Non-pigmented ciliary epithelial cell (primary cell): ENCODE measurements at places on chromosomes 1 and 21.
A peak's percentile ranks its signal among the peaks of the same experiment; 100 is the strongest.

DNA sequence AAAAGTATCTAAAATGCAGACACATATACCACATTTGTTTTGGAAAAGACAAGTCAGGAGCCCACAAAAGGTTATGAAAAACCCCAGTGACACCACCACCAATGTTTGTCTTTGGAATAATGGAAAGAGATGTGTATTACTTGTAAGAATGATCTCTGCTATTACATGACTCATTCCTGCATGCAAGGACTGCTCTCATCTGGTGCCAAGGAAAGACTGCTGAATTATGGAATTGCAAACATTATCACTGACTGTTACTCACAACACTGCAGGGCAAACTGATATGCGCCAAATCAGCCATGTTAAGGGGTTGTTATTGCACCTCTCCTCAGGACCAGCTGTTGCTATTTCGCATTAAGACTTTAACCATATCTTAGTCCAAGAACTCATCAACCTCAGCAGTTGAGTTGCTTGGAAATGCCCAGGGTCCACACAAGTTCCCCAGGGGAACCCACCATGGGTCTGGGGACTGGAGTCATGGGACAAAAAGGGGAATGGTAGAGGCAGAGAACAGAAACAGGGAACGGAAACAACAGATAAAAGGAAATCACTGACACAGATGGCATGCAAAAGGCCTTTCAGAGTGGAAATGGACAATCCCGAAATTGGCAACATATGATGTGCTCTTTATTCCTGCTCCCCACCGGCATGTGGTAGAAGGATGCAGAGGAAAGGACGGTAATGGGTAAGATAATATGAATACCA, 34.4 kb downstream of the CAPZB start:
- peak; percentile 91 for DNase-seq

- DNase-seq, result no peak
Measured at GRCh38 chr21:44379991-44380865, 26.8 kb downstream of the TRPM2 start.

- no peak for DNase-seq
Measured at GRCh38 chr1:200355801-200356200, 54.0 kb downstream of the ZNF281 start.

- DNase-seq, result no peak
Measured at GRCh38 chr1:206039046-206039973, 13.7 kb upstream of the RHEX start.

GRCh38 chr1:205294175-205294917, 27.2 kb downstream of the NUAK2 start:
- peak; percentile 56 for DNase-seq

DNA sequence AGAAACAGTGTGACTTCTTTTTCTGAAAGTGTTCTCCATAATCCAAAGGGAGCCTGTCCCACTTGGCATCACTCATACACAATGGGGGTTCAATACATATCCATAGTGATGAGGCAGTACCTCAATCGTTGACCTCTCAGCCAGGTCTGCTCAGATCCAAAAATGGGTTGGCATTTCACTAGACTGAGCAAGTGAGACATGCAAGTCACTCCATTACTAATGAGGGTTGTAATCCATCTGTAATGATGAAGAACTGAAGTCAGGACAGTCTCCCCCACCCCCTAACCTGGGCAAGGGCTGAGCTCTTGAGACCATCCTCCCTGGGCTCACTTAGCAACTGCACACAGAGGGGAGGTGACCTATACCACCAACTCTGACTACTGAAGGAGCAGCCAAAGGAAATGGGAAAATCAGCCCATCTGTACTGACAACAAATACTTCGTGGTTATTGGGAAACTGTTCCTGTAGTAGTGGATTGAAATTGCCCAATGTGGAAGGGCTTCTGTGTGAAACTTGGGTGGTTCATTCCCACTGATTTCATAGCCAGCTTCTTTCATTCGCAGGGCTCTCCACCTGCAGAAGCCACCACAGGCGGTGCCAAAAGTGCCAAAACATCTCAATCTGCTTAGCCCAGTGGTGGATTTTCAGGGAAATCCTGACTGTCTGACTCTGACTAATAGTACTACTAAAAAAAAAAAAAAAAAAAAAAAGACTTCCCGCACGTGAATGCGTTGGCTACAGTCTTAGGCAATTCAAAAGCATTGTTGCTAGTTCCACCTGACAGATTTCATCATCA, 5.0 kb downstream of the NGF start:
- DNase-seq, result no peak

GRCh38 chr1:86776108-86776507, 71.7 kb downstream of the SH3GLB1 start:
- DNase-seq, result no peak

DNA sequence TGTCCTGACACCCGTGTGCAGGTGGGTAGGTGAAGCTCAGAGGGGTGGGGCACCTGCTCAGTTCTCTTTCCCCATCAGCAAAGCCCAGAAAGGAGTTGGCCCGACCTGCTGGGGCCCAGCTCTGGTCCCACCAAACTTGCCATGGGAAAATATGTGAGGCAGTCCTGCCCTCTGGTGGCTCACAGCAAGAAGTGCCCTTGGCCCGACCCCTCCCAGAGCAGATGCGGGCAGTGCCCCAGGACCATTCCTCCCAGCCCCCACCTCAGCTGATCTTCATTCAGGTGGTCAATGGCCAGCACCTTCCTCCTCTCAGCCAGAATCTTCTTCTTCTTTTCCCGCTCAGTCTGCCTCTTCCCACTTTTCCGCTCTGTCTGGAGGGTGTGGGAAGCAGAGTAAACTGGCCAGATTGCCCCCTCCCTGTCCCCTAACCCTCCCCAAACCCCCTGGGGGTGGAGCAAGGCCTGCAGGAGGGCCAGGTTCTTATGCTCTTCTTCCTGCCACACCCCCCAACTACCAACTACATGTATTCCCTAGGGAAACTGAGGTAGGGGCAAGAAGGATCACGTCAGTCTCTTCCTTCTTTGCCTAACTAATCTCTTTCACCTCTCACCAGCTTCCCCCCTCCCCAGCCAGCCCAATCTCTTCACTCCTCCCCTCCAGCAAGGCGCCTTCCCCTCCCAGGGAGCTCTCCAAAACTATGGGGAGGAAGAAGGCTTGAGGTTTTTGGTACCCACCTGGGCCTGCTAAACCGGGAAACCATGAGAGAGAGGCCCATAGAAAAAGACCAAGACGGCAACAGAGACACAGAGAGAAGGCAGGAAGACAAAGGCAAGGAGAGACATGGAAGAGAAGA, 15.6 kb downstream of the TNNT2 start:
- no peak for DNase-seq

DNA sequence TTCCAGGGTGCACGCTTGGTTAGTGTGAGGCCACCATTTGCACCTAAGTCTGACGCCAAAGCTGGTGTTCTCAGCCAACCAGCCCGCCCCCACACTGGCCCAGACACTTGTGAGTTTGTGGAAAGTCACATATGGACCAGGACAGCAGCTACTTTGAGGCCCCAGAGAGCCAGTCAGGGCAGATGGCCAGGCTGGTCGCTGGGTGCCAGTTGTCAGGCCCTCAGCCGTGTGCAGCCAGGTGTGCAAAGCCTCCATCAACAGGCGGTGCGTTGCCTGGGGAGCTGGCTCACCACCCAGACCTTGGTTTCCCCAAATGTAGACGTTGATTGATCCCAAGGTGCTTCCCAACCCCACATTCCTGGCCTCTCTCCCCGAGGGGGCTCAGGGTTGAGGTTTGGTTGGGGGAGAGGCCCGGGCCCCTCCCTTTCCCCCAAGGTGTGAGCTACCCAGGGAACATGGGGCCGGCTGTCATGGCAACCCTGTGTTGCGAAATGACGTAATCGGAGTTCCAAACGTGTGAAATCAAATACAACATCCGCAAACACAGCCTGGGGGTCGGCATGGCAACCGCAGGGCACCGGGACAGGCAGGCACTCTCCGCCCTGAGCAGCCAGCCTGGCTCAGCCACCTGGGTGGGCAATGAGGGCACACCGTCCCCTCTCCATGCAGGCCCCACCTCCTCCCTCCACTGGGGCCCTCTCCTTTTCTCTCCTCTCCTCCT, 42.2 kb upstream of the WNT4 start:
- DNase-seq, result no peak

DNA sequence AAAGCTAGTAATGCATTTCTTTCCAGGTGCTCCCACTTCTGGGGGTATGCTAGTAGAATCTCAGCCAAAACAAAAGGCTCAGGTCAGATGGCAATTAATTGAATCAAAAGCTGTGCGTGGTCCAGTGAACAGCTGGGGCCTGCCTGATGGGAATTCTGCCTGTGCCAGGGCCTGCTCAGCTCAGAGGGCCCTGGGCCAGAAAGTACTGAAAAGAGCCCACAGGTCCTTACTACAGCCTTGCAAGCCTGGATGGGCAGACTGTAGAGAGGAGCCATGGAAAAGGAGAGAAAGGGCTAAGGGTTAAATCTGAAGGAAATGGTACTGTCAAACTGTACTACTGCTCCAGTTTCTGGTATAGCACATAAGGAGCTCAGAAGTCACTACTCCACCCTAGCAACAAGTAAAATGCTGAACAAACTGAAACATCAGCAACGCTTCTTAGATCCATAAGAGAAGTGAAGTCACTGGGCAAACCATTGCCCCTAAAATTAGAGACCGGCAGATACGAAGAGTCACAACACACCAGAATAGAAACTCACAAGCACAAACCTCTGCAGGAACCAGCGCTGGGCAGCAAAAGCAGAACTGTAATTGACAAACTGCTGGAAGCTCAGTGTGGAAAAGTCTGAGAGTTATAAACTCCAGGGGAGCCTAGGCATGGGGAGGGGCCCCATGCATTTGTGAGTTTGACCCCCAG, 121.1 kb upstream of the SYT6 start:
- DNase-seq, result no peak

- no peak for DNase-seq
Measured at GRCh38 chr1:55138823-55139222, 76.3 kb downstream of the USP24 start.

DNA sequence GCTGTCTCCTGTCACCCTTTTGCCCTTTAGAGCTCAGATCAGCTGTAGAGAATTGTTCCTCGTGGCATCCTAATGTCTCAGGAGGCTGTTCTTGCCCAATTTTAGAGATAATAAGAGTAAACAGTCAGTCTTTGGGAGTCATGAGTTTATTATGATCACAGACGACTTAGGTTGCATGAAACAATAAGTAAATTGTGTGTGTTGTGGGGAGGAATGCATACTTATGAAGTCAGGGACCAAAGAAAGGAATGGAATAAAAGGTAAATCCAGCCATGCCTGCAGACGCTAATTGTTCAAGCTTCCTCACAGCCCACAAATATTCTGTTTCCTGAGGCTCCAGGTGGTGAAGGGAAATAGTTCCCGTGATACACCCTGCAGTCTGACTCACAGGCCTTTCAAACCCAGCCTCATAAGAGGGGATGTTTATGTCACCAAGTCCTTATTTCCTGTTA, 897 bp downstream of the EPHX4 start:
- peak; percentile 19 for DNase-seq

DNA sequence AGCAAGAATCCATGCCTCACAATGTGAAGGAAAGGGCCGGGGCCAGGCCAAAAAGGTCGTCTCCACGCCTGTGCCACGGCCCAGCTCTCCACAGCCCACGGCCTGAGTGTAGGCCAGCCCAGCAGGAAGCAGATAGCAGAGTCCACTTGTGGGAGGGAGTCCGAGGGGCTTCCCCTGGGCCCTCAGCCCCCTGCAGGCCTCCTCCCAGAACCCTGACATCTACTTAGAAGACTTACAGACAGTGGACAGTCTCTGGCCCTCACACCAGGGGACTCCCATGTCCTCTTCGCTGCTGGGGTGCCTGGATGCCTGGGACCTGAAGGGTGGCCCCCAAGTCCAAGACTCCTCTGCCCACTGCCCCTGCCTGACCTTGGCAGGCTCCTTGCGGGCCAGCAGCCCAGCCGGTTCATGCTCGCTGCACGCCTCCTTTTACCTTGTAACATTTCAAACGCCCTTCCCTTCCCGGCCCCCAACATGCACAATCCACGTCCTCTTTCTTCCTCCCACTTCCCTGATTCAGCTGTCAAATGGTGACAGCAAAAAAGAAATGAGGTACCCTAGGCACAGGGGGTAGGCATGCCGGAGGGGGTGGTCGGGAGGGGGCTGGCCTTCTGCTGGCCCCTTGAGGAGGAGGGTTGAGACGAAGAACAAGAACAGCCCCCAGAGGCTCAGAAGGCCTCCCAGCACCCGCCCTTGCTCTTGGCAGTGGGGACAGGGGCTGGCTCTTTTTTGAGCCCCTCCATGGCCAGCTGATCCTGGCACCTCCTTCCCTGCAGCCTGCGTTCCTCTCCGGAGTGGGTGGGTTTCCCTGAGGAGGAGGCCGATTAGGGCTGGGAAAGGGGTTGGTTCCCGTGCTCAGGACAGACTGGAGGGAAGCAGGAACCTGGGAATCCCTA, 997 bp upstream of the PTPN7 start:
- no peak for DNase-seq

- no peak for DNase-seq
Measured at GRCh38 chr1:248388426-248388825, 12.9 kb downstream of the OR2T6 start.

- DNase-seq, result peak; percentile 43
Measured at GRCh38 chr1:212162635-212163034, 122.6 kb upstream of the PPP2R5A start.

DNA sequence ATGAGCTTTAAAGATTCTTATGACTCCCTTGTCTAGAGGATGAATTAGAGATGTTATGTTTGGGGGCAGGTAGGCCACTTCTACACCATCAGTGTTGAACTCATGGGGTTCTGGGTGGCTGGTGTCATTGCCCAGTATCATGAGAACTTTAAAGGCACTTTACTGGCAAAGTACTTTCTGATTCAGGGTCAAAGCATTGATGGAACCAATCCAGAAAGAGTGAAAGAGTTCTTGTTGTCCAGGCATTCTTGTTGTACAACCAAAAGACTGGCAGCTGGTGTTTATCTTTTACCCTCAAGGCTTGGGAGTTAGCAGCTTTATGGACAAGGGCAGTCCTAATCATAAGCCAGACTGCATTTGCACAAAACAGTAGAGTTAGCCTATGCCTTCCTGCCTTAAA, 673.0 kb downstream of the USP25 start:
- no peak for DNase-seq

DNA sequence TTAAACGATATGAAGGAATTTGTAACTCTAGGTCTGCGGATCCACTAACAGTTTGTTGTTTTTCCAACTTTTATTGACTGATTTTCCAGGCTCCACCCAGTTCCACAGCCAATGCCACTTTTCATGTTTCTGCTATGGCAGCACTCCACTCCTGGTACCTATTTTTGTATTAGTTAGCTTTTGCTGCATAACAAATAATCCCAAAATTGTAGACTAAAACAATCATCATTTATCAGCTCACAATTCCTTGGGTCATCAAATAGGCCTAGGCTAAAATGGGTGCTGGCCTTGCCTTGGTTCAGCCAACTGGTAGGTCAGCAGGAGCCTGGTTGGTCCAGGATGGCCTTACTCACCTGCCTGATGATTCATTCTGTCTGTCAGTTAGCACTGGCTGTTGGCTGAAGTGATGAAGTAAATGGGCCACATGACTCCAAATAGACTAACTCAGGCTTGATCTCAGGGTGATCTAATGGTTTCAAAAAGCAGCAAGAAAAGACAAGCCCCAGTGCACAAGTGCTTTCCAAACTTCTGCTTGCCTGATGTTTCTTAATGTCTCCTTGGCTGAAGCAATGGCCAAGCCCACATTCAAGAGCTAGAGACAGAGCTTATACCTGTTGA, 3.2 kb upstream of the C8B start:
- no peak for DNase-seq

- no peak for DNase-seq
Measured at GRCh38 chr1:69913977-69914376, 291.4 kb downstream of the LRRC40 start.
